Memory B cell (primary cell): ENCODE measurements at places on chromosomes 3 and 15.

DNA sequence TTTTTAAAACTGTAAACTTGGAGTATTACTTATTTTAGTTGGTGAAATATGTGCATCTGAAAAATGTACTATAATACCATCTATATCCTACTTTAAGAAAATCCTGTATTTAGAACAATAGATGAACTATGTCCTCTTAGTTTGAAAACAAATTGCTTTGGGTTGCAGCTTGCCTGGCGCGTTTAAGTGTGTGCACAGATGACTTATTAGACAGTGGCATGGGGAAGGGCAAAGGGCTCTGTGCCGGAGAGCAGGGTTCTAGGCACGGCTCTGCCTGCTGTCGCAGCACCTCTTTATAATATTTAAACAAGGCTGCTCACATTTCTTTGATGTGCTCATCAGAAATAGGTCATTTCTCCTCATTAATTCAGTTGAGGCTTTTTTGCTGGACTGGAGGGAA is 10.0 kb downstream of the PXK start:
- peak overlapping the region; percentile 70 for H3K27ac ChIP-seq
- peaks cover 44% of the 10 kb centered on the region for H3K4me1 ChIP-seq
- H3K4me3 ChIP-seq = no peak overlapping the region

DNA sequence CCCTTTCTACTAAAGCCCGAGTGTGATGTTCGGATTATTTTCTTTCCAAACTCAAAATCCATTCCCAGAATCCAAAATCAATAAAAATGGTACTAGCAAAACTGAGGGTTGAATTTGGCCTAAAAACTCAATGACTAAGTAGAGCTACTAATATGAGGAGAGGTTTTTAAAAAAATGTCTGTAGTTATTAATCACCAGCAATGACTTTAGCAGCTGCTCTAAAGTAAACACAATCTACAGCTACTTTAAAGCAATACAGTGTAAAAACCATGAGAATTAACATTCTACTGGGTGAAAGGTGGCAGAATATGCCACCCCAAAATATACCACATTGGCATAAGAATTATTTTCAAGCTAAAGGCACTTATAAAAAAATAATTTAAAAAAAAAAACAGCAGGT is 23.5 kb downstream of the FHIT start:
- H3K27ac ChIP-seq = no peak overlapping the region
- DNase-seq = no peak
- H3K36me3 ChIP-seq = no peaks in the 10 kb centered on the region
- no peak overlapping the region for H3K4me3 ChIP-seq
- H3K4me1 ChIP-seq = no peaks in the 10 kb centered on the region

DNA sequence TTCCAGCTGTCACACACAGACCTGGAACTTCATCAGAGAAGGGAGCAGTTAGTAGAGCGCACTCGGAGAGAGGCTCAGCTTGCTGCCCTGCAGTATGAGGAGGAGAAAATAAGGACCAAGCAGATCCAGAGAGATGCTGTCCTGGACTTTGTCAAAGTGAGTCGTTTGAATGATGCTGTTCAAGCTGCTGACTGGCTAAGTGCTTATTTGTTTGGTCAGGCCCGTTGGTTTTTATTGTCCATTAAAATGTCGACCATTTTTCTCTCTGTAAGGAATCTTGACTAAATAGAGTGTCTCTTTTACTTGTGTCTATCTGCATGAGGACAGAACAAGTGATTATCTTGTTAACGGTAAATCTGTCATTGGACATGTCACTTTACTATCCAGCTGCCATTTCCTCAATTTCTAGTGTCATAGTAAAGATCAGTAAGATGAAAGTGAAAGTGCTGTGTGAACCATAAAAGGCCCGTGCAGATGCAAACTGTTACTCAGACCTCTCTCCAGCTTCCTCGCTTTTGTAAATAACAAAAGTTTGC is 56.9 kb downstream of the LRCH3 start:
- H3K36me3 ChIP-seq = peaks cover 40% of the 10 kb centered on the region
- no peaks in the 10 kb centered on the region for H3K27me3 ChIP-seq
- peak overlapping the region; percentile 85 for H3K4me3 ChIP-seq
- DNase-seq = no peak
- H3K4me1 ChIP-seq = peaks cover 12% of the 10 kb centered on the region

DNA sequence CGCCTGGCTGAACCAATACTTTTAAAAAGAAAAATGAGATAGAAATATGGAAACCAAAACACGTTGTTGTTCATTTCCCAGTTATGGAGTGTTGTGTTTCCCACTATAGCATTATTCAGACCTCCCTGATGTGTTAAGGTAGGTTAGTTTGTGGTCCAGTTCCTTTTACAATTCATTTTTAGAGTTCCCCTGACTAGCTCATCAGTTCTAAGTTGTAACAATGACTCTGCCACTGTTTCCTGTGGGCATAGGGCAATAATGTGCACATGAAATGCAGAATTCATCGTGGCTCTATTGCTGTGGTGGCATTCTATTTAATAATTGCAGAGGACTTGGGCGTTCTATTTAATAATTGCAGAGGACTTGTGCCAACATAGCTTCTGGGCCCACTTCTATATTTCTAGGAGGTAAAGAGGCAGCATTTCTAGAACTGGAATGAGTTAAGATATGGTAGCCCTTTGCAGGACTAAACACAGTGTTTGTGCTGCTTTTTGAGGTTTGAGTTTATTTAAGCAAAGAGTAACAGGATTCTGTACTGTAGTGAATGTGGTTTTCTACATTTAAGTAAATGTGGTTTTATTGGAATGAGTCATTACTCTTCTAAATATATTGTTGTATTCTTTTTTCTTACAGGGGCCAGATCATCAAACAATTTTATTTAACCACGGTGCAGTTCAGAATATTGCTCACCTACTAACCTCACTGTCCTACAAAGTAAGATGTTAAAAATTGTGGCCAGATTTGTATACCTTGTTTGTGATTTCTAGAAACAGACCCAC is 47.5 kb downstream of the ARMC8 start:
- H3K27ac ChIP-seq = no peak overlapping the region
- H3K27me3 ChIP-seq = no peaks in the 10 kb centered on the region
- no peak overlapping the region for H3K4me3 ChIP-seq

DNA sequence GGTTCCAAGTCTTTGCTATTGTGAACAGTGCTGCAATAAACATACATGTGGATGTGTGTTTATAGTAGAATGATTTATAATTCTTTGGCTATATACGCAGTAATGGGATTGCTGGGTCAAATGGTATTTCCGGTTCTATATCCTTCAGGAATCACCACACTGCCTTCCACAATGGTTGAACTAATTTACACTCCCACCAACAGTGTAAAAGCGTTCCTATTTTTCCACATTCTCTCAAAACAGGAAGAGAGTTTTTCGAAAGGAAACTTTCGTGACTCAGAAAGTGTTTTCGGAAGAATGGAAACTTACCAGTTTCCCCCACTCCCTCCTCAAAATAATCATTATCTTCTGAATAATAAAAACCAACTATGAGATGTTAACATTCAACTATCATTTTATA is 205.8 kb downstream of the ALCAM start:
- no peaks in the 10 kb centered on the region for H3K27me3 ChIP-seq
- peaks cover 29% of the 10 kb centered on the region for H3K36me3 ChIP-seq
- H3K4me1 ChIP-seq = peaks cover 3% of the 10 kb centered on the region
- H3K4me3 ChIP-seq = no peak overlapping the region

GRCh38 chr3:40169983-40170382 is 139.5 kb upstream of the EIF1B start:
- peaks cover 4% of the 10 kb centered on the region for H3K36me3 ChIP-seq
- peak overlapping the region; percentile 72 for H3K4me3 ChIP-seq
- peaks cover 13% of the 10 kb centered on the region for H3K4me1 ChIP-seq

DNA sequence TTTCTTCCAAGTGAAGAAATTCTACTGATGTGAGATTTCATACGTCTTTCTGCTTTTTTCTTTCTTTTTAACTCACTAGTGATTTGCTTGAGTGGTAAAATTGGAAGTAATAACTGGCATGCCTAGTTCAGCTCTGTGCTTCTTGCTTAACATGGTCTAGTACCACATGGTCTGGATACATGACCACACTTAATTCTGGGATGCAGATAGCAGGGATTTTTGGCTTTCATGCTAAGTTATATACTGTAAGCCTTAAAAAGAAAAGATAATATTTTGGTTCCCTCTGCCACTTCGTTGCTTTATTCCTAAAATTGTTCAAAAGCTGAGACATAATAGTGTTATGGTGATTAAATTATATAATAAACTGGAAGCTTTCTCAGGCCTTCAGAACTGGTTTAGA is 174.3 kb downstream of the OXSM start:
- DNase-seq = no peak
- no peaks in the 10 kb centered on the region for H3K36me3 ChIP-seq
- no peaks in the 10 kb centered on the region for H3K4me1 ChIP-seq
- H3K4me3 ChIP-seq = no peak overlapping the region
- no peaks in the 10 kb centered on the region for H3K27me3 ChIP-seq
- H3K27ac ChIP-seq = no peak overlapping the region

- H3K4me1 ChIP-seq = no peaks in the 10 kb centered on the region
- no peak for DNase-seq
- H3K27me3 ChIP-seq = peaks cover 7% of the 10 kb centered on the region
- H3K36me3 ChIP-seq = no peaks in the 10 kb centered on the region
- no peak overlapping the region for H3K4me3 ChIP-seq
Observed at GRCh38 chr3:37556789-37557301, 304.8 kb upstream of the CTDSPL start.
